CD4-positive, alpha-beta T cell treated with Interferon alpha-2 for 1 hour (primary cell): ENCODE measurements at places on chromosomes 13 and 19.

DNA sequence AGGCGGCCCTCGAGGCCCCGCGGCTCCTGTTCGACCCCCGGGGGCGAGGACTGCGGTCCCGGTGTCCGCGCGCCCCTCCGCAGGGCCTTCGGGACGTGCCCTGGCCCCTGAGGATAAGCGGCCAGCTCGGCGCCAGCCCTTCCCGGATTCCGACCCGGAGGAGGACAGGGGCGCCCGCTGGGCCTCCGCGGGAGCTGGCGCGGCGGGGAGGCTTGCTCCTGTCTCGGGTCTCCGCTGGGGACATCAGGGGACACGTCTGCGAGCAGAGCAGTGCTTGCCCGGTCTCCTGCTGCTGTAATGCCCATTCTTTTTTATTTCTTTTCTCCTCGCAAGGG is 829 bp downstream of the B3GLCT start:
- DNase-seq, result peak; percentile 23

DNA sequence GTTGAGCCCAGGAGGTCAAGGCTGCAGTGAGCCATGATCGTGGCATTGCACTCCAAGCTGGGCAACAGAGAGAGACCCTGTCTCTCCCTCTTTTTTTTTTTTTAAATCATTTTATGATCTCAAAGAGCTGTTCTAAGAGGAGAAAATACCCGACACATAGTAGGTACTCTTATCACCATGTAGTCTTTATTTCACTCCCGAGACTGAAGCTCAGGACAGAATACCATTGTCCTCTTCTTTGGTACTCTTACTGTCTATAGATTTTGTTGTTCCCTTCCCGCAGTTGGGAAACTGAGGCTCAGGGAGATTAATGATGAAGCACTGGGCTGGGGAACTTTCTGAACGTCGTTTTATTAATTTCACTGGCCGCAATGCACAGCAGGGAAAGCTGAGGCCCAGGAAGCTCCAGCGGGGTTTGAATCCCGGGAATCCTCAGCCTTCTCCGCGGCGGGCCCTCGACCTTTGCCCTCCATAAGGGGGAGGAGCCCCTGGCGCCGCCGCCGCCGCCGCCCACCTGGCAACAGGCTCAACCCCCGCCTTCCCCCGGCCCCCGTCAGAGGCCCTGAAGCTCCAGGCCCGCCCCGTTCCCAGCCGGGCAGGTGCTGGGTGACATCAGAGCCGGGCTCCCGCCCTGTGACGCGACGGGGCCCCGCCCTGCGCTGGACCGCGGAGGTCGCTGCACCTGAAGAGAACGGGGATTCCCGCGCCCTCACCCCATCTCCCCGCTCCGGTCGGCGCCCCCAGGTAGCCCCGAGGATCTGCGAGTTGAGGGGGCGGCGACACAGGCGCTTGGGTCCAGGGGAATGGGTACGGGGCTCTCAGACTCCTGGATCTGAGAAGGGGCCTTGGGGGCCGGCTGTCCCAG is 1.6 kb downstream of the MYH14 start:
- no peak for DNase-seq

DNA sequence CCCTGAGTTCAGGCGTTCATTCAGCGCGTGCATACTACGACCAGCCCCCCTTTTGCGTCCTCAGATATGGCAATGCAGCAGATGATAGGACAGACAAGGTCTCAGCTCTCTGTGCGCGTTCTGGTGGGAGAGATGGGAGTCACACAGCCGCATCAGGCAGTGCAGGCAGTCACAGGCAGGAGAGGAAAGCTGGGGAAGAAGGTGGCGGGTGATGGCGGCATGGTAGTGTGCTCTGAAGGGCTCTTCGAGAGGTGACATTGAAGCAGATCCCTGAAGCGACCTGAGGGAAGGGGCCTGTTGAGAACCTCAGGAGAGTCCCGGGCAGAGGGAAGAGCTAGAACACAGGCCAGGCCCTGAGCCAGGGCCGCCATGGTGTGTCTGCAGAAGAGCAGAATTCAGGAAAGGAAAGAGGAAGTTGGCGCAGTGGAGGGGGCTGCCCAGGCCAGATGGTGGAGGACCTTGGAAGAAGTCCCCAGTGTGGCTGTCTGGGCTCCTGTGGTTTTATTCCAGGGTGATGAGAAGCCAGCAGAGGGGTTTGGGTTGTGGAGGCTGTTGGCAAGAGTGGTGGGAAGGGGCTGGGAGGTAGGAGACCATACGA is 3.5 kb downstream of the USF2 start:
- no peak for DNase-seq

DNA sequence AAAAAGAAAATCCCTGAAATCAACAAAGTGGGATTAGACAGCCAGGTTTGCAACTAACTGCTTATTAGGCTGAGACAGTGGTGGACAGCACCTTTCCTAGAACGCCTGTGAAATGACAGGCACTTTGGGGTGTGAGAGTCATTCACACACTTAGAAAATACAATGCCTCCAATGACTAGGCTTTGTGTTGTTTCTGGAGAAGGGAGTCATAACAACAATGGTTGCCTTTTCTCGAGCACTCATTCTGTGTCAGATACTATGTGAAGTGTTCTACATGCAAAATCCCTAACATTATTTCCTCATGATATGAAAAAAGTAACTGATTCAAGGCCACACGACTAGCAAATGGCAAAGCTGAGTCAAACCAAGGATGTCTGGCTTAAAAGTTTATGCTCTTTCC is 41.2 kb downstream of the SACS start:
- DNase-seq, result no peak

GRCh38 chr13:73521290-73521624 is 462.5 kb downstream of the KLF5 start:
- DNase-seq, result no peak
